ENCODE measurements at places on chromosomes 3 and 15.

- ATAC-seq: no peak
- H3K27ac ChIP-seq: no peak overlapping the region
- H3K4me3 ChIP-seq: no peak overlapping the region
- H3K27me3 ChIP-seq: no peaks in the 10 kb centered on the region
These were observed 12.7 kb downstream of the PRC1 start for GRCh38 chr15:90981681-90982080.

DNA sequence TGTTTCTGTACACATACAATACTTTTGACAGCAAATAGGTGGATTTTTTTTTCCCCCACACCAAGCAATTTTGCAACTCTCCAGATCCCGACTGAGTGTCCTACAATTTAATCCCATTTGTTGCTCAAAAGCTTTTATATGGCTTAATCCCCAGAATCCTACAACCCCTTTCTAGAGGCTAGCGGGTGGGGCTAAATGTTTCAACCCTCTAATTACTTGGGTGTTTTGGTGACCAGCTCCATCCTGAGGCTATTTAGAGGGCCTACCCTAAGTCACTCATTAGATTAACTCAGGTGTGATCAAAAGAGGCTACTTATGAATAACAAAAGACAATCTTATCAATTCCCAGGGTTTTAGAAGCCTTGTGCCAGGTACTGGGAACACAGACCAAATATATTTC lies 21.0 kb upstream of the FBXL2 start:
- H3K4me1 ChIP-seq: no peaks in the 10 kb centered on the region
- H3K4me3 ChIP-seq: no peak overlapping the region
- H3K27me3 ChIP-seq: no peaks in the 10 kb centered on the region
- no peaks in the 10 kb centered on the region for H3K36me3 ChIP-seq

GRCh38 chr3:49648354-49649019 lies 25.7 kb upstream of the APEH start:
- no peak overlapping the region for H3K4me3 ChIP-seq
- no peaks in the 10 kb centered on the region for H3K4me1 ChIP-seq
- H3K27ac ChIP-seq: no peak overlapping the region
- ATAC-seq: no peak
- H3K36me3 ChIP-seq: no peaks in the 10 kb centered on the region
- no peaks in the 10 kb centered on the region for H3K27me3 ChIP-seq

DNA sequence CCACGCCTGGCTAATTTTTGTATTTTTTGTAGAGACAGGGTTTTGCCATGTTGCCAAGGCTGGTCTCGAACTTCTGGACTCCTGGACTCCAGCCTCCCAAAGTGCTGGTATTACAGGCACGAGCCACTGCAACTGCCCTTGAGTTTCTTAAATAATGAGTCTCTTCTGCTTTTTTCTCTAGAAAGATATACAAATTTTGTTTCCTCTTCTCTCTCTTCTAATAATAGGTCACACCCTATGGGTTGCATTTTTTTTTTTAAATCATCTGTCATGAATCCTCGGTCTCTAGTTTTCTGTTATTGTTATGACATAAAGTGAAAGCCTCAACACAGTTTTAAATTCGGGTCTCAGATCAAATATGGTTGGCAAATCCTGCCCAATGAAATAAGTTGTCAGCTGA lies 111.2 kb downstream of the IL12A start:
- no peaks in the 10 kb centered on the region for H3K4me1 ChIP-seq
- no peaks in the 10 kb centered on the region for H3K36me3 ChIP-seq
- H3K27ac ChIP-seq: no peak overlapping the region
- ATAC-seq: no peak
- H3K27me3 ChIP-seq: no peaks in the 10 kb centered on the region
- H3K4me3 ChIP-seq: no peak overlapping the region

- H3K27me3 ChIP-seq: no peaks in the 10 kb centered on the region
- ATAC-seq: peak; percentile 53
These were observed 31.8 kb upstream of the RASA2 start for GRCh38 chr3:141454906-141455602.

DNA sequence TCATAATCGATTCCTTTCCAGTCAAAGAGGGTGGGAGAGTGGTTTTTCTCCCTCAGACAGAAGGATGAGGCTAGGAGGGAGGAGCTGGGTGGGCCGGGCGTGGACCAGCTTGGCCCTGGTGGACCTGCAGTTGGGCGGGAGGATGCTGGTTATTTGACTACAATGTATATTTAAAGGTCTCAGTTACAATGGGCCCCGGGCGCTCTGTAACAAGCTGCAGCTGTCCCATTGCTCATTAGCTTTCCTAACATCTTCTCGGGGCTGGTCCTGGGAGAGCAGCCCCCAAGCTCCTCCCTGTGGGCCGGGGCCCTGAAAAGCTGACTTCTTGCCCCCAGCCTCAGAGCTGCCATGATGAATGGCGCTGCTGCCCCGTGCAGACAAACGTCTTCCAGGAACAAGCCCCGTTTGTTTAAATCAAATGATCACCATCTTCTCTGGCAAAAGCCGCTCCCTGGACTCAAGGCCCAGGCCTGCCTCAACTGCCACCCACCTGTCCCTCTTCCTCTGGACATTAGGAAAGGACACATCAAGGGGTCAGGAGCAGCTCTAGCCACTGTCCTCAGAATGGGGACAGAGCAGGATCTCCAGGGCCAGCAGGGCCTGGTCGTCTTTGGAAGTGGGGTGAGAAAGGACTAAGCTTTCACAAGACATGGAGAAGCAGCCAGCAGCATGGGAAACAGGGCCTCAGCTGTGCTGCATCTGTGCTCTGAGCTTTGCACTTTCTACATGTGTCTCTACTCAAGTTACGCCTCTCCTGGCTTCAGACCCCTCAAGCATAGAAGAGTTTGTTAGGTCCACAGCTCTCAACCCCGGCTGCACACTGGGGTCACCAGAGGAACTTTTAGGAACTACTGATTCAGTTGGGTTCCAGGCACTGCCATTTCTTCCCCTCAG lies 38.6 kb downstream of the MAGEF1 start:
- no peaks in the 10 kb centered on the region for H3K4me1 ChIP-seq
- H3K27ac ChIP-seq: no peak overlapping the region
- H3K36me3 ChIP-seq: no peaks in the 10 kb centered on the region
- ATAC-seq: no peak
- H3K4me3 ChIP-seq: no peak overlapping the region

GRCh38 chr3:171916888-171917287 lies 73.7 kb downstream of the TMEM212 start:
- no peak overlapping the region for H3K27ac ChIP-seq
- no peaks in the 10 kb centered on the region for H3K4me1 ChIP-seq
- H3K36me3 ChIP-seq: no peaks in the 10 kb centered on the region
- H3K4me3 ChIP-seq: no peak overlapping the region
- ATAC-seq: no peak

- no peaks in the 10 kb centered on the region for H3K4me1 ChIP-seq
- no peaks in the 10 kb centered on the region for H3K27me3 ChIP-seq
- H3K36me3 ChIP-seq: no peaks in the 10 kb centered on the region
- no peak overlapping the region for H3K27ac ChIP-seq
- ATAC-seq: no peak
These were observed 1309.1 kb upstream of the CADM2 start for GRCh38 chr3:83649692-83650091.

DNA sequence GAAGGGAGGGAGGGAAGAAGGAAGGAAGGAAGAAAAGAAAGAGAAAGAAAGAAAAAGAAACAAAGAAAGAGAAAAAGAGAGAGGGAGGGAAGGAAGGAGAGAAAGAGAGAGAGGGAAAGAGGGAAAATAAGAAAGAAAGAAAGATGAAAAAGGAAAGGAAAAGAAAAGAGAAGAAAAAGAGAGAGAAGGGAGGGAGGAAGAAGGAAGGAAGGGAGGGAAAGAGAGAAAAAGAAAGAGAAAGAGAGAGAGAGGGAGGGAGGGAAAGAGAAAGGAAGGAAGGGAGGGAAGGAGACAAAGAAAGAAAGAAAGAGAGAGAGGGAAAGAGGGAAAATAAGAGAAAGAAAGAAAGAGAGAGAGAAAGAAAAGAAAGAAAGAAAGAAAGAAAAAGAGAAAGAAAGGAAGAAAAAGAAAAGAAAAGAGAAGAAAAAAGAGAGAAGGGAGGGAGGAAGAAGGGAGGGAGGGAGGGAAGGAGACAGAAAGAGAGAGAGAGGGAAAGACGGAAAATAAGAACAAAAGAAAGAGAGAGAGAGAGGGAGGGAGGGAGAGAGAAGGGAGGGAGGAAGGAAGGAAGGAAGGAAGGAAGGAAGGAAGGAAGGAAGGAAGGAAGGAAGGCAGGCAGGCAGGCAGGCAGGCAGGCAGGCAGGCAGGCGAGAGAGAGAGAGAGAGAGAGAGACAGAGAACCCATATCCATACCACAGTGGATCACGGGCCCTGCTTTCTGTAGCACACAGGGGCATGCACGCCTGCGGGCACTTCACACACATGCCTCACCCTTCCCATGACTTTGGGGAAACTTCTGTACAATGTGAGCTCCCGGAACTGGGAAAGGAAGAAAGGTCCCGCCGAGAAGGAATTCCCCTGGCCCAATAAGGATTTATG lies 52.5 kb downstream of the ADCY5 start:
- H3K27ac ChIP-seq: peak overlapping the region; percentile 92
- H3K4me1 ChIP-seq: peaks cover 21% of the 10 kb centered on the region
- H3K4me3 ChIP-seq: no peak overlapping the region

DNA sequence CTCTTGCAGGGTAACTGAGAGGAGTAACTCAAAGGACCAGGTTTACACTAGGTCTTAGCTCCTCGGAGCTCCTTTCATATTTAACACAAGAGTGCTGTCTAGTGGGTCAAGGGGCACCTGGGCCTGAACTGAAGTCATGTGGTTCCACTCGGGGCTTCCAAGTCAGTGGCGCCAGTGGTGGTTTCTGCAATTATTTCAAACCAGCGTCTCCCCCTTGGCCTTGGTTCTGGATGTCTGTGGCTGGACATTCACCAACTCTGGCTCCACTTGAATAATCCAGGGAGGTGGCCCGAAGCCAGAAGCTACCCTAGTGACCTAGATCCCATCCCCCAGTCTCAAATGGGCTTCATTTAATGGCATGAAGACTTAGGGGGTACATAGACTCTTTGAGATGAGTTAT lies 144.3 kb upstream of the ADAMTS9 start:
- no peaks in the 10 kb centered on the region for H3K4me1 ChIP-seq
- no peak overlapping the region for H3K4me3 ChIP-seq
- no peak for ATAC-seq

DNA sequence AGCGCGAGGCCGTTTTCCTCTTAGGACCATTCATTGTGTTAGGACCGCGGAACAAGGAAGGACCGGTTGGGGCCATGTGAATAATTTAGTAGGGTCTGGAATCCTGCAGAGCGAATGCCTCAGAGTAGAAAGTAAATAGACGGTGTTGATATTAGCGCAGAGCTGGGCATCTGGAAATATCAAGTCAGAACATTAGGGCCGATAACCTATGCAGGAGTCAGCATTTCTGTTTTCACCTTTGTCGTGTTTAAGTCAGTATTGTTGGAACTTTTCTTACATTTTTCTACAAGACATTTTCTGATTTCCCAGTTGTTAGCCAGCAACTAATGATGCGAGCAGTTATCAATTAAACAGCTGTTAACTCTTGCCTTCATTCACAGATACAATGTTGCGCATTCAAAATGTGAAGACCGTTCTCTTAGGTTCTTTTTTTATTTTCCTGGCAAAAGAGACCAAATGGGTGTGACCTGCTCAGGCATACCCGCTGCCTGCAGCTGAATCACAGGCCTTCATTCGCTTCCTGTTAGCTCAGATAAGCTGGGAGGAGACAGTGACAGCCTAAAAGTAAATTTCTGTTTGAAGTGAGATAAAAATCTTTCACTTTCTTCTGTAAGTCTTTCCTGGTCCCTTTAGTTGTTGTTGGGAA lies 966 bp upstream of the PKM start:
- ATAC-seq: peak; percentile 9
- peaks cover 22% of the 10 kb centered on the region for H3K4me1 ChIP-seq
- peak overlapping the region; percentile 98 for H3K27ac ChIP-seq
- H3K4me3 ChIP-seq: peak overlapping the region; percentile 89
- H3K27me3 ChIP-seq: no peaks in the 10 kb centered on the region

DNA sequence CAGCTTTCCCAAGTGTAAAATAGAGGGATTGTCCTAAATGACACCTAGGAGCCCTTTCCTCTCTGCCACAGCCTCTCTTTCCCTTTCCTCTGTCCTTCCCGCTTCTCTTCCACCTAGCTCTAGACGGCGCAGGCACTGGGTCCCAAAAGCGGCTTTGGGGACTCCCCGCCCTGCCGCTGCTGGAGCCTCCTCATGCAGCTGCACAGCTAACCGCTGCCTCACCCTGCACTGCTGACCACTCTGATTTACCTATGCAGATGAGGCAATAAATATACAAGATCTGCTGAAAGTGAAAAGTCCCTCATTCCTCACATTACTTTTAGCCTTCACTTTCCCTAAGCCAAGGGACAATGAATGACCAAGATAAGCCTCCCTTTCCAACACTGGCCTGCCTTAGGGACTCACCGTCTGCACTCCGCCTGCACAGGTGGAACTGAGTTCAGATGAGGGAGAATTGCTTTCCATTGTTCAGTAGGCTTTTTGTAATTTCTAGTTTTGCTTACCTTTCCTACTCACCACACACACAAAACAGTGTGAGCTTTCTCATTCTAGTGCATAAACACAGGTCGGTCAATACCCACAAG lies 197.5 kb upstream of the BCL6 start:
- H3K27me3 ChIP-seq: no peaks in the 10 kb centered on the region
- H3K4me1 ChIP-seq: no peaks in the 10 kb centered on the region
- no peak overlapping the region for H3K4me3 ChIP-seq
- no peak for ATAC-seq
- H3K27ac ChIP-seq: no peak overlapping the region

GRCh38 chr15:81255958-81256320 lies 59.3 kb downstream of the IL16 start:
- no peak for ATAC-seq
- no peaks in the 10 kb centered on the region for H3K36me3 ChIP-seq
- no peak overlapping the region for H3K4me3 ChIP-seq
- H3K4me1 ChIP-seq: peaks cover 13% of the 10 kb centered on the region

DNA sequence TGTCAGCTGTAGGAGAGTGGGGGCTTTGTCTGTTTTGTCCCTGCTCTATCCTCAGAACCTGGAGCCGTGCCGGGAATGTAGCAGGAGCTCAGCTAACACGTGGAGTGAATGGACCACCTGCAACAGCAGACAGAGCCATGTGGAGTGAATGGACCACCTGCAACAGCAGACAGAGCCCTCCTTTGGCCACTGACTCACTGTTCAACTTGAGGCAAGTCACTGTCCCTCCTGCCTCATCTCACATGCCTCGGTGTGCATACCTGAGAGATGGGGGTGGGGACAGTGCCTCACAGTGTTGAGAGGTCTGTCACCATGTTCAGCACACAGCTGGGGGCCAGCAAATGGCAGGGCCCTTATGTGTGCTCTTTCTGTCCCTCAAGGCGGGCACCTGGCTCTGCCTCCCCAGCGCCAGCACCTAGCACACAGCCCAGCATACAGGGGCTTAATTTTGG lies 27.9 kb downstream of the FEM1B start:
- no peak overlapping the region for H3K27ac ChIP-seq
- H3K4me3 ChIP-seq: no peak overlapping the region
- peaks cover 3% of the 10 kb centered on the region for H3K4me1 ChIP-seq
- ATAC-seq: no peak
- no peaks in the 10 kb centered on the region for H3K36me3 ChIP-seq

GRCh38 chr3:108331792-108332191 lies 35.4 kb downstream of the HHLA2 start:
- no peaks in the 10 kb centered on the region for H3K36me3 ChIP-seq
- no peak overlapping the region for H3K27ac ChIP-seq
- H3K27me3 ChIP-seq: no peaks in the 10 kb centered on the region
- no peaks in the 10 kb centered on the region for H3K4me1 ChIP-seq
- no peak for ATAC-seq
